M059J (cell line): ENCODE measurements at places on chromosomes 2 and 18.

GRCh38 chr2:144390424-144391020 lies 129.4 kb downstream of the ZEB2 start:
- DNase-seq: no peak

GRCh38 chr2:101501443-101501842 lies 26.5 kb upstream of the RFX8 start:
- DNase-seq: peak; percentile 82

- peak; percentile 90 for DNase-seq
These were observed 387.8 kb downstream of the IRS1 start for GRCh38 chr2:226411727-226412360.

DNA sequence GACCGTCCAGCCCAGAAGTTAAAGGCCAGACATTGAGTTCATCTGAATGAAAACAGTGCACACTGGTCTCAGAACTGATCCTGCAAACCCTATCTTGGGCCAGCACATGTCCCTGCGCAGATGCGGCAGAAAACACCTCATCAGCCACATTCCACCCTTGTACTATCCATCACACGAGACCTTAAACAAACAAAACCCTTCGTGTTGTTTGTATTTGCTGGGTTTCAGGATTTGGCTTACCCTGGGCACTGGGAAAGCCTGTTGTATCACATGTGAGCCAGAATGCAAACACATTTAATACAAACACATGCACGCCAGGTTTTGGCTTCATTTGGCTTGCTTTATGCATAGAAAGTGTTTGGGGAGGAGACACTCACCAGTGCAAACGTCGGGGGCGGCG lies 12.5 kb downstream of the WIPF1 start:
- DNase-seq: no peak

GRCh38 chr18:55179425-55179824 lies 220.2 kb upstream of the CCDC68 start:
- DNase-seq: no peak

DNA sequence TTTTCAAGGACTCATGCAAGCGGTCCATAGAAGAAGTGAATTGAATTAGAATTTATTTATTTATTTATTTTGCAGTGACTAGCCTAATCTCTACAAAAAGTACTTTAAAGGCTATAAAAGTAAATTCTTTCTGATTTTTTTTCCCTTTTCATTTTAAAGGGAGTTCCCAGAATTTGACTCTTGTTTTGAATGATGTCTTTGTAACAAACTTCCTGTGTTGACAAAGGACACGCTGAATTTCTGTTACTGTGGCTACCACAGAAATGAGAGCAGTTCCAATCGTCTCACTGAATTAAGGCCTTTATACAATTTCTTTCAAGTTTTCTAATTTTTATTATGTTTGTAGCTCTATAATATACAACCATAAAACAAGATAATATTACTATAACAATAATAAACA lies 46.3 kb upstream of the LPIN2 start:
- no peak for DNase-seq

GRCh38 chr2:74369976-74370375 lies 10.1 kb downstream of the DCTN1 start:
- DNase-seq: no peak

GRCh38 chr2:200454927-200455801 lies 54.7 kb downstream of the KCTD18 start:
- DNase-seq: peak; percentile 88

DNA sequence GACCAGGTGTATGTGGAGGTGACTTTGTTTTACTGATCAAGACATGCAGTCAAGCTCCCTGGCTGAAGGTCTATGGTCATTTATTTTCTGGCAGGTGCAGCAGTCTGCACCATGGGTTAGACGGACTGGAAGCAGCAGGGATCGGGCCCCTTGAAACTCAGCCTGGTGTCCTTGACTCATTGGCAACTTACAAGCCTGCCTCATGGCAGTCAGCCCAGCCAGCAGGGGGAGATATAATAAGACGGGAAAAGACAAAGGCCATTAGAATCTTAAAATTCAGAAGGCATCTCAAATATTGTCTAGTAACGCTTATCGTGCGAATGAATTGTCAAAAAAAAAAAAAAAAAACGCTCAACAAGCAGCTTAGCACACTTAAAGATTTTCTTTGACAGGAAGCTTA lies 308.2 kb downstream of the EN1 start:
- peak; percentile 18 for DNase-seq

DNA sequence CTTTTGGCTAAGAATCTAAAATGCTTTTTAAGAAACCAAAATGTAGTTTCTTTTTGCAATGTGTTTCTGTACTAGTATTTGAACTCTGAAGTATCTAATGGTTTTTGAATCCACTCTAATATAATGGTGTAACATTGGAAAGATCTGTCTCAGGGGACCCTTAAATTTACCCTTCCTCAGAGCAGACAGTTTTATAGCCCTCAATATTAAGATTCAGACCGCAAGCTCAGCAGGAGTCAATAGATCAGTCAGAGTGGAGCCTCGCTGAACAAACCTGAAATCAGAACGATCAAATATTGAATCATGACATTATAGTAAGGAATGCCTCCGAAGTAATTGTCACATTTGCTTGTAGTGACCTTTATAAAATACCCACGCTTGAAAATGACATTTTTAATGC lies 18.3 kb downstream of the SGPP2 start:
- no peak for DNase-seq

GRCh38 chr18:21100146-21100545 lies 11.5 kb downstream of the ROCK1 start:
- peak; percentile 24 for DNase-seq

DNA sequence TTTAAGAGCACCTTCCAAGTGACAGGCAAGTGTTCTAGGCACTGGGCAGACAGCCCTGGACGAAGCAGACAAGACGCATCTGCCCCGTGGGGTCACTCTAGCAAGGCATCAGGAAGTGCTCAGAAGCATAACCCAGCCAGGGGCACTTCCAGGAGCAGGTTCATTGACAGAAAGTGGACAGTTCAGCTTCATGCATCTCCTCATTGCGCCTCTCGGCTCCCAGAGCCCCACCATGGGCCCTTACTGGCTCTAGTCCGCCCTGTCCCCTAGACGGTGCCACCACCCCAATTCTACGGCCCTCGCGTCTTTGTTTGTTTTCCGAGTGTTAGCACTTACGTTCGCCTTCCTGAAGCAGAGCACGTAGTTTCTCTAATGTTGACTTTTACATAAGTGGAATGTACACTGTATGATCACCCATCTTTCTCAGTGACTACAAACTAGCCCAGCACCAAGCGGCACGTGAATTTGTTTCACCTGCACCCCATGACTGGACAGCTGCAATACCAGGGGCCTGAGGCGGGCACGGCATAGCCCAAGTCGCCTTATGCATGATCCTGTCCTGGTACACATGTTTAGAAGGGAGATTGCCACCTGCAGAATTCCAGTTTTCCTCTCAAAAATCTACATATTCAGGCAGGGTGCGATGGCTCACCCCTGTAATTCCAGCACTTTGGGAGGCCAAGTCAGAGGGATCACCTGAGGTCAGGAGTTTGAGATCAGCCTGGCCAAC lies 33.2 kb downstream of the SNED1 start:
- DNase-seq: no peak

DNA sequence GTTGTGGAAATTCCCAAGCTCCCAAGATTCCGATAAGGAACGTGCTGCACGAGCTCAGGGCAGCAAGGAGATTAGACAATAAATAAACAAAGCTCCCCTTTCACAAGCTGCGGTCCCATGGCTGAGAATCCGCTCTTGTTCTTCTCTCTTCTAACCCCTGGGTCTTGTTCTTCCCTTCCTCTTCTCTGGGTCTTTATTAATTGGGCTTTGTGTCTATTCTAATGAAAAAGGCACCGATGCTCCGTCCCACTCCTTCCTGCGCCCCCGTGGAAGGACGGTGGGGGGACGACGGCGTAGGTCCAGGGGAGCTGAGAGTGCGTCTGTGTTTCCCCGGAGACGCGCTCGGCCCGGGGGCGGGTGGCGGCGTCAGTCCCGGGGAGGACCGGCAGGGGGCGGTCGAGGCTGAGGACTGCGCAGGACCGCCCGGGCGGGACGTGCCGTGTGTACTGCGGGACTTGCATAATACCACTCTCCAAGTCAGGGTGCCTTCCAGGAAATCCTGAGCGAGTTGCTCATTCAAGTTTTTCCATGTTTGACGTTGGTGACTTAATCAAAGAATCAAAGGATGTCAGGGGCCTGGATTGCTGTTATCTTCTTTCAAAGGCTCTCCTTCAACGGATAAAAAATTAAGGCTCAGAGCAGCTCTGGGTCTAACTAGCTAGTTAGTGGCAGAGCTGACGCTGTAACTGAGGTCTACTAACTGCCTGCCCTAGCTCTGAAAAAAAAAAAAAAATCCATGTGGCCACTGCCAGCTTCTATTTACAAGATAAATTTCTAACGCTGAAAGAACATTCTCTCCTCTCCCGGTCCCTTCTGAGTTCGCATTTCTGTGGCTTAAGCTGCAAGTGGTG lies 321.4 kb downstream of the TGIF1 start:
- DNase-seq: peak; percentile 75

DNA sequence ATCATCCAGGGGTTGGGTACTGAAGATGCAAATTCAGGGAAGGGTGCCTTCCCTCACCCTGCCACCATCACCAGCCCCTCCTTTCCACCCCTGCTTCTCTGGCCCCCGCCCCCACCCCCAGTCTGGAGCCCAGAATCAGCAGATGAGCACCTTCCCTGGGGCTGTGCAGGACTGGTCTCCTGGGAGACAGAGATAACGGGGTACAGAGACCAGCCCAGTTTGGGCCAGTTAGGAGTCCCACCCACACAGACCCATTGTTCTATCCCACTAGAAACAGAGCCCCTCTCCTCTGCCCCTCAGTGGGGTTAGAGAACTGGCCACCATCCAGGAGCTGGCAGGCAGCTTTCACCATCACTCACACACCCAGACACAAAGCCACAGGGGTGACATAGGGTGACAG lies 4.5 kb upstream of the CRYBA2 start:
- DNase-seq: no peak

- DNase-seq: no peak
These were observed 9.5 kb downstream of the CHPF start for GRCh38 chr2:219533930-219534661.

GRCh38 chr2:98547092-98547790 lies 61.1 kb downstream of the COA5 start:
- DNase-seq: no peak

DNA sequence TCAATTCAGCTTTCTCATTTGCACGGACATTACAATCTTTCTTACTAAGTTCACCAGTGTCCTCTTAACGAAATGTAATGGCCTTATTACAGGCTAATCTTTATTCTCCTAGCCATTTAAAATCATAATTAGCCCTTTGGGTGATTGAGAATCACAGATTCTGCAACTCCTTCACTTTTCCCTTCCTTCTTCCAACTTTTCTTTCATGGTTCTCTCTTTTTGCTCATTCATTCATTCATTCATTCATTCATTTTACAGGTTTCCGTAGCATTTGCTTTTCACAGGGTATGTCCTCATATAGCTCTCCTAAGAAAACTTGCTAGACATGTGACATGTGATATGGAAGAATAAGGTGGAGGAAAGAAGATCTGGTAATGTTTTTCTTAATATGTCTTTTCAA lies 16.0 kb downstream of the TBR1 start:
- DNase-seq: no peak

DNA sequence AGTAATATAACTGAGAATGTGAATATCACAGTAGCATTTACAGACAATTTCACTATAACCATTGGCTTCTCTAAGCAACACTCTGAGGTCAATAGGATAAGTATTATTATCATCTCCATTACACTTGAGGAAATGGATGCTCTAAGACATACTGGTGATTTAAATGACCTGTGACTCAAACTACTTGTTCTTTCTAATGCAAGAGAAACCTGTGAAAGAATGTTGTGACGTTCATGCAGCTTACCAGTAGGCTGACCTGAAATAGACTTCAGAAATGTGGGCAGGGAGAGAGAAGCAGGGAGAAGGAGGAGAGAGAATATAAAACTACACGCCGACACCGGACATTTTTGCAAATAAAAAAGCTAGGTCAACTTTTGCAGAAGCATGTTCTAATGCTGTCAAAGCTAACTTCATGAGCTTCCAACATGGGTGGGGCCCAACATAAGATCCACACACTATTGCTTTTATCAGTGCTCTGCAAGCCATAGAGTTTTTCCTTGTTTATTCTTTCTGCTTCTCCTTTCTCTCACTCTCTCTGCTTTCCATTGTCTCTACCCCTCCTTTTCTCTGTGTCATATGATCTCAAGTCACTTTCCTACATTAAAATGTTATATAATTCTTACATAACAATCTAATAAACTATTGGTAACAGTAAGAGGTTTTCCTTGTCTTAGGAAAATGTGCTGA lies 217.6 kb upstream of the FN1 start:
- DNase-seq: no peak

GRCh38 chr2:27772804-27773203 lies 1.3 kb downstream of the MRPL33 start:
- no peak for DNase-seq

DNA sequence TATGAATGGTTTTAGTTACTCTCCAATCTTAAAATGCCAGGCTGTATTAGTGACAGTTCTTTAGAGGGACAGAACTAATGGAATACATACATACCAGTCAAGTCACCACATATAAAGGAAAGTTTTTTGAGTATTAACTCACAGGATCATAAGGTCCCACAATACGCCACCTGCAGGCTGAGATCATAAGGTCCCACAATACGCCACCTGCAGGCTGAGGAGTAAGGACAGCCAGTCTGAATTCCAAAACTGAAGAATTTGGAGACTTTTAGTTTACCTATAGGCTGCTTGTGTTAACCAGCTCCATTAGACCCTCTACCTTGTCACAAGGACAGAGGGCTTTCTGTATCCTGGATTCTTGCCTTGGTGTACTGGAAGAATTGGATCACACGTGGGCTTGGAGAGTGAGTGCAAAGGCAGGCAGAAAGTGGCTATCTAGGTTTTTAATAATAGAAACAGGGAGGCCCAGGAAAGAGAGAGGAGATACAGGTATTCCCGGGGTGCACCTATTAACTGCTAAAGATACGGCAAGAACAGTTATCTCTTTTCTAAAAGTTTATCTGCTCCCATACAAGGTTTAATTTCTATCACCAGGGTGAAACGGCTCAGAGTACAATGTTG lies 234.9 kb upstream of the CYRIA start:
- peak; percentile 7 for DNase-seq

DNA sequence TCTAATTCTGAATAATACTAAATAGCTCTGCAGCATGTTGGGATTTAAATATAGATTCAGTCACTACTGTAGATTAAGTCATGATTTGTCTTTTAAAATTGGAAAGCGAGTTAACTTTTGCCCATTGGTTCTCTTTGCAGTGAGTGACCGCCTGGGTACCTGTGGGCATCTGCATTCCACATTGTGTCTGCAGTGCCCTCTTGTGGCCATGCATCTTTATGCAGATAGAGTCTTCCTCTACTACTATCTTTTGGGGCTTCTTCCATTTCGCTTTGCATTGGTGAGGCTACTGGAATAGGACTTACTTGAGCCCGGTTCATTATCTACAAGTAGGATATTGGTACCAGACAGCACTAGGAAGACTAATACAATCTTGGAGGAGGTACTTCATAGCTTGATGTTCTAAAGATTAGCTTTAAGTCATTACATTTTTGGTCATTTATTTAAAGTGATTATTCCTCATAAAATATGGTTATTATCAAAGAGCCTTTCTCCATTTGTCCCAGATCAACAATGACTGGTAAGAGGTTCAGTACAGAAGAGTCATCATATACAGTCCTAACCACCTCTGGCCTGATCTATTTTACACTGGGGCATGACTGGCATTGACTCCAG lies 203.0 kb downstream of the SOCS6 start:
- peak; percentile 65 for DNase-seq
